ENCODE measurements at places on chromosomes 12 and 14.

DNA sequence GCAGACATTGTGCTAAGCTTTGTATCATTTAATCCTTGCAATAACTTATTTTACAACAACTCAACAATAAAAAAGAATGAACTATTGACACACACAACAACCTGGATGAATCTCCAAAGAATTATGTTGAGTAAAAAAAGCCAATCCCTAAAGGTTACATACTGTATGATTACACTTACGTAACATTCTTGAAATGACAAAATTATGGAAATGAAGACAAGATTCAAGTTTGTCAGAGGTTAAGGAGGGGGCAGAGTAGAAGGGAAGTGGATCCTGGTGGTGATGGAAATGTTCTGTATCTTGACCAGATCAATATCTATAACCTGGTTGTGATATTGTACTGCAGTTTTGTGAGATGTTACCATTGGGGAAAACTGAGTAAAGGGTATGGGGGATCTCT is 63.2 kb upstream of the LMNTD1 start:
- no peak for DNase-seq

GRCh38 chr12:5453466-5453865 is 21.6 kb downstream of the NTF3 start:
- no peak for DNase-seq

DNA sequence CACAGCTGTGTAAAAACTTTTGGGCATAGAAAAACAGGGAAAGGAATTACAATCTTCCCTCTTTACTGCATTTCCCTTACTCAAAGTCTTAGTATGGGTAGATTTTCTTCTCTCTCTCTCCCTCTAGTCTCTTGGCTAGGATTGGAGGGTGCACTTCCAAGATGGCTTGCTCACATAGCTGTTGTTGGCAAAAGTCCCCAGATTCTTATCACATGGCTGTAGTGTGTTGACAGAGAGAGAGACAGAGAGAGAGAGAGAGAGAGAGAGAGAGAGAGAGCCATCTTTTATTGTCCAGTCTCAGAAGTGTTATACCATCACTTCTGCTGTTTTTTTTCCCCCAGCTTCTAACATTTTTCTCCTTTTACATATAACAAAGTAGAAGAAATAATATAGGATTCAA is 6.3 kb upstream of the OR4E2 start:
- no peak for DNase-seq

DNA sequence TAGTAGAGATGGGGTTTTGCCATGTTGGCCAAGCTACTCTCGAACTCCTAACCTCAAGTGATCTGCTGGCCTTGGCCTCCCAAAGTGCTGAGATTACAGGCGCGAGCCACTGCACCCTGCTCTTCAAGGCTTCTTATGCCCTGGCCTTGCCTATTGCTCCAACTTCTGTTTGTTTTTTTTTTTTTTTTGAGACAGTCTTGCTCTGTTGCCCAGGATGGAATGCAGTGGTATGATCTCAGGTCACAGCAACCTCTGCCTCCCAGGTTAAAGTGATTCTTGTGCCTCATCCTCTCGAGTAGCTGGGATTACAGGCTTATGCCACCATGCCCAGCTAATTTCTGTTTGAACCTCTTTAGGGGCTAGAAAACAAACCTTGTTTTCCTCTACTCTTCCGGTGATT is 6.0 kb upstream of the ABCD4 start:
- no peak for DNase-seq

DNA sequence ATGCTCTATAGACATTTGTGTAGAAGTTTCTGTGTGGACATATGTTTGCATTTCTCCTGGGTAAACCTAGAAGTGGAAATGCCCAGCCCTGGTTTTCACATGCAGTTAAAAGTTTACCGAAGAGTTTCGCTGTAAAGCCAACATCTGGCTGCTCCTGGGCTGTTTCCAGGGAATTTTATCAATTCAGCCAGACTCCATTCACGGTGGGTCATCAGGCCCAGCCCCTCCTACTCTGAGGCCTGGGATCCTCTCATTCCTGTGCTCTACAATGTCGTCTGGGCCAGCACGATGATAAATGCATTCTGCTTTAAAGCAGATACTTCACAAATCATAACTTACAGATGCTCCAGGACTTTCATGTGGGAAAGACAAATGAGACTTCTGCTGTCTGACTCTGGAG is 7.1 kb downstream of the NUAK1 start:
- no peak for DNase-seq

DNA sequence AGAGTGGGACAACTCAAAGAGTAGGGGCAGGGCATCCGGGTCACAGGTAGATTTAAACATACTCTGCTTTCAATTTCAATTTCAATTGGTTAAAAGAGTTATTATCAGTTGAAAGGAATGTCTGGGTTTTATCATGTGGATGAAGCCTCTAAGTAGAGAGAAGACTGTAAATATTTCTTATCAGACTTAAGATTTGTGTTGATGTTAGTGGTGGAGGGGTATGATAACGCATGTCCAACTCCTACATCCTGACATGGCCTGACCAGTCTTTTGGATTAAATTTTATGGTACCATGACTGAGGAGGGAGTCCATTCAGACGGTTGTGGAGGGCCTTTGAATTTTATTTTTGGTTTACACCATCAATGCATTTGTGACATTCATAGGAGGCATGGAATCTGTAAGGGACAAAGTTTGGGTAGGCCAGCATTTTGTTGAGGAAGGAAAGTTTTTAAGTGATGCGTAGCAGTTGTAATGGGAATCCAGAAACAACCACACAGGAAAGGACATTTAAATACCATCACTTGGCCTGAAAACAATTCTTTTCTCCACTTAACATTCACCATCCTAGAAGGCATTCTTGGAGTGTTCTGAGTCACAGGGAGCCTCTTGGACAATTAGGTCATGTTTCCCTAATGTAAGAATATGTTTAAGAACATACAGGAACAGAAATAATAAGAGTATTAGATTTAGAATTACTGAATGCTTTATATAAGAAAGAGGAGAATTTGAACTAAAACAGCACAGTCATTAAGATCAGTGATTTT is 371.9 kb downstream of the ATP23 start:
- no peak for DNase-seq

GRCh38 chr14:50756300-50756699 is 74.7 kb downstream of the NIN start:
- no peak for DNase-seq

GRCh38 chr12:64522316-64522715 is 70.4 kb downstream of the TBK1 start:
- no peak for DNase-seq

DNA sequence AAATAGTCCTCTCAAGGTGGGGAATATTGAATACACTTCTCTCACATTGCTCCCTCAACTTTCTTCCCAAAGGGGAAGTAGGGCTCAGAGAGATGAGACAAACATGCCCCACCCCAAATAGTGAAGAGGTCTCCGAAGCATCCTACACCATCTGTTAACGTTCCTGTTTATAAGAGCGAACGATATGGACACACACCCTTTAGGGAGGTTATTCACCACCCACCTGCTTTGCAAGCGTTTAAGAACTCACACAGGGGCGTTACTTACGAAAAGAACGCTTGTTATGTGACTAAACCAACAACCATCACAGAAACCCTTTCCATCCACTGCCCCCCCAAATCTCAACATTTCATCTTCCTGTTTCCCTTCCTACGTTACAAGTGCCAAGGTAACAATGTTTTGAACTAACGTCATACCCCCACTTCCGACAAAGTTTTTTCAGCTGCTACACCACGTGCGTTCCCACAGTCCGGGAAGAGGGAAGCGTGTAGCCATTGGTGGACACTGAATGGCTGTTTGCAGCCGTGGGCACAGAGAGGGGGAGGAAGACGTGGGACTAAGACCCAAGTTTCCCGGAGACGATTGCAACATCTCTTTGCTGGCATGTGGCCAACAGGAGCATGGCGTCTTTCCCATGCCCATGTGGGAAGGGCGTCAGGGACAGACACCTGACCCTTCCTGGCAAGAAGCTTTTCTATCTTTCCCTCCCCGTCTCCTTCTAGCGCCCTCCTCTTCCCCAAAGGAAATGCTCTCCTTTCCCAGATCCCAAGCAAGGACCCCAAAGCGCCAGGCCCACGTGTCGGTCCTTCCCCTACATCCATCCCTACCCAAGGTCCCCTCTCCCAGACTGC is 1.2 kb downstream of the YBX3 start:
- DNase-seq, result no peak

DNA sequence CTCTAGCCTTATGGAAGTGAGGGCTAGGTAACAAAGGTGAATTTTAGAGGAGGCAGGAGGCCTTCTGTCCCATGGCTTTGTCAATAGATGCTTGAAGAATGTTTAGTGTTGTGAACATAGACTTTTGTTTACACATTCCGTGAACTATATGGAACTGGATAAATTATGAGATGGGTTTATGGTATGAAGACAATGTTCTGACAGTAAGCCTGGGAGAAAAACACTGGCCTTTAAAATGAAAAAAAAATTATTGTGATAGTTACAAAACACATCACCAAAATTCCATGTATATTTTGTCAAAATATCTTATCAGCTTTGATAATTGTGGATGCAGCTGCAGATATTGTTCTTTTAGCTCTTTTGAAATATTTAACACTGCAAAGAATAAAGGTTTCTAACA is 251.5 kb upstream of the DCN start:
- DNase-seq, result no peak

DNA sequence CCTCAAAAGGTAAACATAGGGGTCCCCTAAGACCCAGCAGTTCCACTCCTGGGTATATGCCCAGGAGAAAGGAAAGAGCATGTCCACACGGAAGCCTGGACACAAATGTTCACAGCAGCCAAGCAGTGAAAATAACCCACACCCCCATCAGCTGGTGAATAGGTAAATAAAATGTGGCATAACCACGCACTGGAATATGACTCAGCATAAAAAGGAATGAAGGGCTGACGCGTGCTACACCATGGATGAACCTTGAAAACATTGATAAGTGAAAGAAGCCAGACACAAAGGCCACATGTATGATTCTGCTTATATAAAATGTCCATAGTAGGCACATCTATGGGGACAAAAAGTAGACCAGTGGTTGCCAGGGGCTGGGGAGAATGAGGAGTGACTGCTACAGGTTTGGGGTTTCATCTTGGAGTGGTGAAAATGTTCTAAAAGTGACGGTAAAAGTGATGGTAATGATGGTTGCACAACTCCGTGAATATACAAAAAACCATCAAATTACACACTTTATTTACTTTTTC is 3.8 kb upstream of the SCARB1 start:
- no peak for DNase-seq

DNA sequence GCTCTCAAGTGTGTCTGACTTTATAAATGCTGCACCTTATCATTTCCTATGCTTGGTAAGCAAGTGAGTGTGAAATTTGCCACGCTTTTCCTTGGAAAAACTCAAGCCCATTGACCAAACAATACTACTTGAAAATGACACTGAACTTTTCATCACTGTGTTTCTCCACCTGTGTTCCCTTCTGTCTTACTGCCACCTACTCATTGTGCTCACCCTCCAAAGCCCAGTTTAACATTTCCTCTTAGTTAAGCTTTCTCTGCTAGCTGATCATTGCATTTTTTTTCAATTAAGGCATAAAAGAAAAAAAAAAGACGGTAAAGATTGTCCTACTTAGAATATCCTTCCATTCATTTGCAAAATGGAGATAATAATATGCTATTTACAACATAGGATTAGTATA is 445.7 kb downstream of the DPF3 start:
- no peak for DNase-seq

DNA sequence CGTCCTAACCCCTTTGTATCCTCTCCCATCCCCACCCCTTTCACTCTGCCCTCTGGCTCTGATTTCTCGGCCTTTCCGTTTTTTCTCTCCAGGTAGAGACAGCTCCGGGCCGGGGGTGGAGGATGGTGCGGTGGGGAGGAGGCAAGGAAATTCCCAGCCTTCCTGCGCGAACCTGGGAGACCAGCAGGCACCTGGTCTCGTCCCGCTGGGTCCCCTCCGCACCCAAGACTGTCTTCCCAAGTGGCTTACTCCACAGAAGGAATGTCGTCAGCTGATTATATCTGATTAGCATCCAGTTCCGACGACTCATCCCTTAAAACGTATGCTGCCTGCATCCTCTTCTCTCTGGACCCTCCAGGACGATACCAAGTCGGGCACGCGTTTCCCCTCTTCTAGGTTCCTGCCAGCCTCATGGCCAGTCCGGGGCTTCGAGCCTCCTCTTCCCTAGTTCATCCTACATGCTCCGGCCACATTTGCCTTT is 42.2 kb upstream of the CAPRIN2 start:
- no peak for DNase-seq

GRCh38 chr12:95731519-95731958 is 59.0 kb downstream of the NTN4 start:
- DNase-seq, result no peak
